ENCODE measurements at places on chromosomes 16 and 17.

DNA sequence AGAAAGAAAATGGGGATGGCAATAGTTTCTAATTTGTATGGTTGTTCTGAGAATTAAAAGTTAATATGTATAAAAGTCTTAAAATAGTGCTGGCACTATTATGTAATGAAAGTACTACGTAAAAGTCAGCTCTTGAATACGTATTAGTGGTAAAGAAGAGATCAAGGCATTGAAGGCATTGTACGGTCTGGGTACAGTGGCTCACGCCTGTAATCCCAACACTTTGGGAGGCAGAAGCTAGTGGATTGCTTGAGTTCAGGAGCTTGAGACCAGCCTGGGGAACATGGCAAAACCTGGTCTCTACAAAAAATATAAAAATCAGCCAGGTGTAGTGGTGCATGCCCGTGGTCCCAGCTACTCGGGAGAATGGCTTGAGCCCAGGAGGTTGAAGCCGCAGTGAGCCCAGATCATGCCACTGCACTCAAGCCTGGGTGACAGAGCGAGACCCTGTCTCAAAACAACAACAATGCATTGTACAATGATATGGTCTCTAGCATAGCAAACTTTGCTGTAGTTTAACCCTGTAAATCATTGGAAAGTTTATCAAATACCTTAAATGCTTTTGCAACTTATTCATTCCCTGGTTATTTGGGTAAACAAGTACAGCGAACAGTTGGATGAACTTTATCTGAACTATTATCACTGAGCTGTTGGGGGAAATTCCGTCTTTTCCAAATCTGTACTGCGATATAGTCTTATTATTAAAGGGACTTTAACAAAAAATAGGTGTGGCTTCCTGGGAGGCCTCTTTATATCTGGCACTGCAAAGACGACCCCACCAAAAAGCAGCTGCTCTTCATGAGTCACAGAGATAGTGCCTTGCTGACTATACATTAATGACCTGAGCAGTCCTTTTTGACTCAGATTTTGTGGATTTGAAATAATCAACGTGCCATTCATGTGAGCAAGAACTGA, 73.6 kb downstream of the GPRC5B start:
- DNase-seq, result peak; percentile 42

DNA sequence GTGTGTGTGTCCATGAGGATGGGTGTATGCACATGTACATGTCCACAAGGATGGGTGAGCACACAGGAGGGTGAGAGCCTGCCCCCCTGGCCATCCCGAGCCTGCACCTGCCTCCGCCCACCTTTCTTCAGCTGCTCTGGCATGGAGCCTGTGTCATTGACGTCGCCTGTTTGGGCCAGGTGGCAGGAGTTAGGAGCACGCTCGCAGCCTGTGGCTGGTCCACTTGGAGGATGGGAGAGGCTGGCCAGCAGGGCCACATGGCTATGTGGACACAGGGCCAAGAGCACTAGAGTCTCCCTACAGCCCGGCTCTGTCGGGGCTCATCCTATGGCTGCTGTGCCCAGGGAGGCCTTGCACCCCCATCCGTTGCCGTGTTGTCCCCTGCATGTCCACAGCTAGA, 21.4 kb downstream of the BAHCC1 start:
- no peak for DNase-seq

GRCh38 chr16:74774223-74775139, at the start of gene FA2H:
Gene FA2H (minus strand): TSS chr16:74774820. CDS start chr16:74774755, 65 bp downstream.
- DNase-seq, result peak; percentile 32

DNA sequence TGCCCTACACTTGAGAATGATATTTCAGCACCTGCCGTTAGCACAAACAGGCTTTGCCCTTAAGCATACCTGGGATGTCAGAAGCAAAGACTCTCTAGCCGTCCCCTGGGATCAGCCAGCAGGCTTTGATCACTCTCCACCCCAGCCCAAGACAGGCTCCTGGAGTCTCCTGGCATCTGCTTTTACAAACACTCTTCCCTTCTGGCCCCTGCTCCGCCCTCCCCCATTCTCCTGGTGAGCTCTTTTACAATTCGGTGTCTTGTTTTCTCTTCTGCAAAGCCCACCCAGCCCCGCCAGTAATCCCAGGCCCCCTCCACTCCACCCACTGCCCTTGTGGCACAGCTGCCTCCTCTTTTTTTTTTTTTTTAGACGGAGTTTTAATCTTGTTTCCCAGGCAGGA, 50.4 kb downstream of the KATNIP start:
- DNase-seq, result no peak

DNA sequence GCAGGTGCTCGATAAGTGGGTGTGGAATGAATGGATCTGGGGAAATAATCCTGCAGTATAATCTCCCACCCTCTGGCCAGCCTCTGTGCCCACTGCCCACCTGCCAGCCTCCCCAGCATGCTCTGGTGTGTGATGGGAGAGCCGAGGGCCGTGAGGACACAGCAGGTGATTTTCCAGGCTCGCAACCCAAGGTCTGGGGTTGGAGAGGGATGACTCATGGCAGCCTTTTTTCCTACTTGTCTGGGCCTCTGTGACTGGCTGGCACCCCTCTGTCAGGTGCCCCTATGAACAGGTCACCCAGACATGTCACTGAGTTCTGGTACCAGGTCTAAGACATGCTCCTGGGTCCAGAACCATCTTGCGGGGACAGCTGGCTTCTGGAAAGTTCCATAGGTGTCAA, 385.7 kb upstream of the TNRC6C start:
- DNase-seq, result no peak

DNA sequence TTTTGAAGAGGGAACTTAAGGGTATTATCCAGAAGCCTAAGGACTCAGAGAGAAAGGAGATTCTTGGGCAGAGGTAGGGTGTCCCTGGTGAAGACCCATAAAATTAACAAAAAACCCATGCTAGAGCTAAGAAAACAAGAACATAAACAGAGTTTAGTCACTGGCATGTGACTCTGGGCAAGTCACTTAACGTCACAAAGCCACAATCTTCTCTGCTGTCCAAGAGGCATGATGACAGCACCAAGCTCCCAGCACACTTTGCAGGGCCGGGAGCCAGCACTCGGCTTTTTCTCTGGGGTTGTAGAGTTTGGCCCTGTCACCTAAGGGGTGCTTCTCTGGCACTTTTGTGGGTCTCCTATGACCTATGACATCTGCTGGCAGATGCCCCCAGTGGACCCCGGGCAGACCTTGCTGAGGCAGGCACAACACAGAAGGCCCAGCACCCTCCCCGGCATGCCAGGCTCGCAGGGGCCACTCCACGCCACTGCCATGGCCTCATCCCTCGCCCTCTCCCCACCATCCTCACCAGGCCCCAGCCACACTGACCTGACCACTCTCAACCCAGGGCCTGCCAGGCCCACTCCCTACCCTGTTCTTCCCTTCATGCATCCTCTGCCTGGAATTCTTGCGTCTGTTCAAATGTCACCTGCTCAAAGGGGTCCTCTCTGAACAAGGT, 69.8 kb downstream of the DYNLRB2 start:
- DNase-seq, result no peak
